ENCODE measurements at places on chromosomes 4 and X. TPM values are rescaled to one million over a fixed set of nuclear protein-coding genes. Genes with fewer than 3 reads are reported as not detected.

GRCh38 chr4:168715896-168716295 is 219.0 kb downstream of the PALLD start:
- DNase-seq, result no peak

- no peak for DNase-seq
These were observed 531.8 kb upstream of the TENM3 start for GRCh38 chr4:181711387-181711786.

DNA sequence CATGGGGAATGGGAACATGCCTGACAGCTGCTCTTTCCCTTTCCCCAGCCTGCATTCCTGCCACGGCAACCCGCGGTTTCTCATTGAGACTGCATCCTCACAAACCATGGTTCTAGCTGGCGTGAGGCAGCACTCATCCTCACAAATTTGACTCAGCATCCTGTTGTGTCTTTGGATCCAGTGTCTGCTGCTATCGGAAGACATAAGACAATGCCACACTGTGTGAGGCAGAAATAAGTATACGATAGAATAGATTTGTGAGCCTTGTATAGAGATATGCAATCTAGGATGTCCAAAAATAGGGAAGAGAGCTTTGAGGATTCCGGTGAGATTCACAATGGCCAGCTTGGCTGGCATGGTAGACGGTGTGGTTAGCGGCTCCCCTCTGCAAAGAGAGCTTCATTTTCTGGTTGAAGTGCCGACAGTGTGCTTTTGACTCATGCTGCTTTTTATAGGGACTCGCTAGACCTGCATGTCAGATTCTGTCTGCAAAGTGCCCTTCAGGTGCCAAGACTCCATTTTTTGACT is 161.3 kb upstream of the PSAPL1 start:
- DNase-seq, result no peak

Gene UGT2B11
- polyA plus RNA-seq, result 5.1 TPM

Measured in renal pelvis (tissue), 12 donors.